ENCODE measurements at places on chromosomes 13 and 19.

- no peak for DNase-seq
These were observed 1.4 kb downstream of the ACTN4 start for GRCh38 chr19:38648769-38649304.

GRCh38 chr19:8307400-8307964 is 676 bp downstream of the CD320 start:
- no peak for DNase-seq

DNA sequence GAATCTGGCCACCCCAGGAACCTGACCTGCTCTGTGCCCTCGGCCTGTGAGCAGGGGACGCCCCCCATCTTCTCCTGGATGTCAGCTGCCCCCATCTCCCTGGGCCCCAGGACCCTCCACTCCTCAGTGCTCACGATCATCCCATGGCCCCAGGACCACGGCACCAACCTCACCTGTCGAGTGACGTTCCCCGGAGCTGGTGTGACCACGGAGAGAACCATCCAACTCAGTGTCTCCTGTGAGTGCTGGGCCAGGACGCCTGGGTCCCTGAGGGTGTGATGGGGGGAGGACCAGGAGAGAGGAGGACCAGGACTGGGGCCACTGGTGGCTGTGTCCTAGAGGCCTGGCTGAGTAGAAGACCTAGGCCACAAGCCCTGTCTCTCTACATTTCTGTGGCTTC is 13.0 kb upstream of the CD33 start:
- DNase-seq: no peak

DNA sequence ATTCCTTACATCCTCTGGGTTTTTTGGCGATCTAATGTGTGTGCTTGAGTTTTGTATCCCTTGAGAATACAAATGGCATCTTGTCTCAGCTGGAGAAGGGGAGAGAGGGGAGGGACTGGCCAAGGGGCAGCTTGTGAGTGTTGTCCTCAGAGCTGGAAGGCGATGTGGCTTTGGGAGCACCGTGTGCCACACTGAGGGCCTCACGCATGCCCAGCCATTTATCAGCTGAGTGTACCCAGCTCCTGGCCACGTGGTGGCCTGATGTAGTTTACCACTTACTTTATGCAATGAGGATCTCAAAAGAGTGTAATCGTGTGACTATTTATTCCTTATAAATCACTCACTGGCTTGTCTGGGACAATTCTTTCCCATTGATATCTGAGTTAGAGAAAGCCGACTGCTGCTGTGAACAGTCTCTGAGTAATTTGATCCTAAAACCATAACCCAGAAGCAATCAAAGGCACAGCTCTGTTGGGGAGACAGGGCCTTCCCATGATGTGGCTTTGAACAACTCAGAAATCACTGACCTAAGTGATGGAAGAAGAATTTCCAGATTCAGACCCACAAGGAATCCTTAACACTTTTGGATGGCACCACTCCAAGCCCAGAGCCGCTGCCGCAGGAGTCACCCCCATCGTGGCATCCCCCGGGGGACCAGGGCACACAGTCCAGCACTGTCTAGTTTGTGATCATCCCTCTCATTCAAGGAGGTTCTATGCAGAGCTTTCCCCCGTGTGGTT is 53.9 kb upstream of the MTIF3 start:
- no peak for DNase-seq

All from stimulated activated CD8-positive, alpha-beta memory T cell treated with anti-CD3 and anti-CD28 coated beads, Interleukin-2, amount 100 ng/mL, for 48 hours (primary cell).